ENCODE measurements at places on chromosomes 4 and X. TPM values are rescaled to one million over a fixed set of nuclear protein-coding genes. Genes with fewer than 3 reads are reported as not detected.

GRCh38 chr4:39614487-39615162 lies 24.0 kb downstream of the SMIM14 start:
- no peak overlapping the region for H3K4me3 ChIP-seq
- DNase-seq = no peak
- H3K27ac ChIP-seq = peak overlapping the region; percentile 40
- peaks cover 21% of the 10 kb centered on the region for H3K4me1 ChIP-seq
- H3K27me3 ChIP-seq = no peaks in the 10 kb centered on the region

- no peak overlapping the region for H3K4me3 ChIP-seq
- no peaks in the 10 kb centered on the region for H3K27me3 ChIP-seq
- H3K4me1 ChIP-seq = no peaks in the 10 kb centered on the region
Measured at GRCh38 chr4:129176864-129177263, 80.9 kb downstream of the C4orf33 start.

DNA sequence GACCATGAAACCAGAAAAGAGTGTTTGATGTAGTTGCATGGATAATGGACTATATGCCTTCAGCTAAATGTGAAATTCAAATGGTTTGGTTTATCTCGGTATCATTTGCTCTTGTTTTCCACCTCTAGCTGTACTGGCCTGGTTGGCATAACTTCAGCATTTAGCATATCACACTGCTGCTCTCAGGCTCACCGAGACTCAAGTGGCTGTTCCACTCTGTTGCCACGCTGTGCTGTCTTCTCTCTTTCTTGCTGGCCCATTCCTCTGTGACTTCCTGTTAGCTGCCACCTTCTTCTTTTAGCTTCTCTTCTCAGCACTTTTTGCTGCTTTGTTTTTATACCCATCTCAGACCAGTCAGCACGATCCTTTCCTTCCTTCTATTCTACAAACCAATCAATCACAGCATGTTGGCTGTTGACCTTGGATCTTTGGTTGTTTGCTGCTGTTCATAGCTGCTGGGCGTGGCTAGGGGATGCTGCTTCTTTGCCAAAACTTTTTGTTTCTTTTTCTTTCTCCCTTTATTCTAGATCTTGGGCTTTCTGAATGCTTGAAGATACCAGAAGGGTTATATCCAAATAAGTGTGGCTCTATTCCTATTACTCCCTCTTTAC lies 24.0 kb downstream of the INTS6L start:
- DNase-seq = no peak
- no peak overlapping the region for H3K27ac ChIP-seq
- H3K27me3 ChIP-seq = no peaks in the 10 kb centered on the region
- H3K4me3 ChIP-seq = no peak overlapping the region

The GAGE12E gene
- total RNA-seq = not detected

- H3K27me3 ChIP-seq = no peaks in the 10 kb centered on the region
- no peaks in the 10 kb centered on the region for H3K4me1 ChIP-seq
- no peak overlapping the region for H3K4me3 ChIP-seq
- no peak for DNase-seq
- H3K27ac ChIP-seq = no peak overlapping the region
- no peaks in the 10 kb centered on the region for H3K36me3 ChIP-seq
Measured at GRCh38 chr4:2333916-2334644, 72.2 kb upstream of the MXD4 start.

- H3K27ac ChIP-seq = no peak overlapping the region
- H3K36me3 ChIP-seq = no peaks in the 10 kb centered on the region
- no peaks in the 10 kb centered on the region for H3K4me1 ChIP-seq
- no peak overlapping the region for H3K4me3 ChIP-seq
Measured at GRCh38 chr4:168188754-168189153, 96.4 kb downstream of the ANXA10 start.

- no peaks in the 10 kb centered on the region for H3K27me3 ChIP-seq
- no peak overlapping the region for H3K4me3 ChIP-seq
- H3K4me1 ChIP-seq = no peaks in the 10 kb centered on the region
- no peak for DNase-seq
Measured at GRCh38 chr4:62560858-62561257, 1360.7 kb downstream of the ADGRL3 start.

DNA sequence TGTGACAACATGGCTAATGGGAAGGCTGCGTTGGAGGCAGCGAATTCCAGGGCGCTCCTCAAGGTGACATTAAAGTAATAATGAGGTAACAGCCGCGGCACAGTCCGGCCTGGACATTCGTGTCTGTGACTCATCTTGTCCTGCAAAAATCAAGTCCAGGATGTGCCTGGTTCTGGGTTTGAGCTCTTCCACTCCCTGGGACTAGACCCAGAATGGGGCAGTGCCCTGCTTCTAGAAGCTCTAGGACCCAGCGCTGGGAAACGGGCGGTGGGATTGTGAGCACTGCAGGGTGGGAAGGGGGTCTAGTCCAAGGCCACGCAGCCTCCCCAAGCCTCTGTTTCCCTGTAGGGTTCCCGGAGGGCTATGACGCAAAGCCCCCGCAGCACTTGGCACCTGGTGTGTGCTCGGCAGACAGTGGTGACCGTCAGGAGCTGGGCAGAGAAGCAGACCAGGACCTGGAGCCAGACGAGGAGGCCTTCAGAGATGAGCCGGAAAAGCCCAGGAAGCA lies 34.9 kb downstream of the HMX1 start:
- H3K4me3 ChIP-seq = no peak overlapping the region
- H3K27ac ChIP-seq = no peak overlapping the region

DNA sequence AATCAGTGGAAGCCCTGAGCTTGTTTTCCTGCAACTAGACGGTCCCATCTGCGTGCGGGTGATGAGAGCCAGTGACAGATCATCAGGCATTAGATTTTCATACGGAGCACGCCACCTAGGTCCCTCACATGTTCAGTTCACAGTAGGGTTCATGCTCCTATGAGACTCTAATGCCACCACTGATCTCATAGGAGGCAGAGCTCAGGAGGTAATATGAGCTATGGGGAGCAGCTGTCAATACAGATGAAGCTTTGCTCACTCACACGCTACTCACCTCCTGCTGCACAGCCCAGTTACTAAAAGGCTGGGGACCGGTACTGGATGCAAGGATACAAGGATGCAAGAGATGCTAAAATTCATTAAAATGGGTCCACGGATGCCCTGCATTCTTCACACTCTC lies 61.2 kb downstream of the DHRSX start:
- peaks cover 6% of the 10 kb centered on the region for H3K36me3 ChIP-seq
- H3K4me3 ChIP-seq = no peak overlapping the region
- no peak overlapping the region for H3K27ac ChIP-seq
- no peak for DNase-seq
- no peaks in the 10 kb centered on the region for H3K4me1 ChIP-seq

The FHL1 gene
- total RNA-seq = 1,090 TPM

GRCh38 chr4:162422312-162422711 lies 258.5 kb upstream of the FSTL5 start:
- H3K4me1 ChIP-seq = no peaks in the 10 kb centered on the region
- no peak overlapping the region for H3K4me3 ChIP-seq
- H3K27ac ChIP-seq = no peak overlapping the region
- no peaks in the 10 kb centered on the region for H3K36me3 ChIP-seq
- H3K27me3 ChIP-seq = no peaks in the 10 kb centered on the region

DNA sequence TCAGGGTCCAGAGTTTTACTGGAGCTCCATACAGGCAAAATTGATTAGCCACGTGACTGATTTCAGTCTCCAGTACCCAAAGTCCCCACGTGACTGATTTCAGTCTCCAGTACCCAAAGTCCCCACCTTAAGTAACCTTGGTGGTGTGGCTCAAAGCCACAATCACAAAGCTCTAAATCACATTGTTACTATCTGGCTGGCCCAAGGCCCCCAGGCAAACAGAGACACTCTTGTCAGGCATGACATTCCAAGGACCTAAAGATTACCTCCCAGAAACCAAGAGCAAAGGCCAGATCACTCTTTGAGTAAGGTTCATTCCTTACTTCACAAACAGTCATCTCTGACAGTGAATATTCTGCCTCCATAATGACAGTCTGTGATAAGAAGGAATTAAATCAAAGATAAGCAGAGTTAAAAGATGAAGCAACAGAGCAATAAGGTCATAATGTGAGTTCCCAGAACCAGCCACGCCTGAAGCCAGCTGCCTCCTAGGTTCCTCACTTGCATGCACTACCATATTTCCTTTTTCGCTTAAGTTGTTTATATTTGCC lies 78.5 kb downstream of the ANXA3 start:
- no peaks in the 10 kb centered on the region for H3K27me3 ChIP-seq
- H3K4me3 ChIP-seq = no peak overlapping the region
- no peak overlapping the region for H3K27ac ChIP-seq
- H3K36me3 ChIP-seq = no peaks in the 10 kb centered on the region
- H3K4me1 ChIP-seq = no peaks in the 10 kb centered on the region
- DNase-seq = no peak

The TMEM128 gene
- total RNA-seq = 22.1 TPM

The LRP2BP gene
- total RNA-seq = 2.6 TPM

GRCh38 chrX:28979877-28980276 lies 392.6 kb downstream of the IL1RAPL1 start:
- no peak overlapping the region for H3K27ac ChIP-seq
- H3K27me3 ChIP-seq = no peaks in the 10 kb centered on the region
- DNase-seq = no peak
- no peak overlapping the region for H3K4me3 ChIP-seq
- no peaks in the 10 kb centered on the region for H3K4me1 ChIP-seq
- no peaks in the 10 kb centered on the region for H3K36me3 ChIP-seq

The SPATA4 gene
- 2.8 TPM for total RNA-seq

DNA sequence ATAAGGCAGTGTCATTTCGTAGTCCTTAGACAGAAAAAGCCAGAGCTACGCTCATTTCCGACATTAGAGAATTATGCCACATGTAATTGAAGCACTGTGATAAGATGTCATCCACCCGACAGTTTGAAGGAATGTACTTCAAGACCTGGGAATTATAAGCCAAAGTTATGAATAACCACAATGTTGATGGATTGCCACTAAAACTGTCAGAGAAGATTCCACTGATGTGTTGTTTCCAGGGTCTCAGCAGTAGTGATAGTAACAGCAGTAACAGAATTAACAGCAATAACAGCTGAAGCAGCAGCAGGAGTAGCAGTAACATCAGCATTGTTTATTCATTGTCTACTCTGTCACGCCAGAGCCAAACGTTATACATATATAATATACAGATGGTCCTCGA lies 24.7 kb downstream of the RAB33A start:
- H3K27me3 ChIP-seq = no peaks in the 10 kb centered on the region
- no peaks in the 10 kb centered on the region for H3K4me1 ChIP-seq
- no peak overlapping the region for H3K4me3 ChIP-seq
- DNase-seq = no peak

GRCh38 chrX:70012756-70013155 lies 37.0 kb downstream of the AWAT2 start:
- H3K27me3 ChIP-seq = no peaks in the 10 kb centered on the region
- H3K4me3 ChIP-seq = no peak overlapping the region
- no peaks in the 10 kb centered on the region for H3K36me3 ChIP-seq
- DNase-seq = no peak

GRCh38 chrX:72020204-72020603 lies 109.6 kb downstream of the NHSL2 start:
- no peaks in the 10 kb centered on the region for H3K36me3 ChIP-seq
- H3K4me3 ChIP-seq = no peak overlapping the region
- DNase-seq = peak; percentile 77
- H3K27me3 ChIP-seq = no peaks in the 10 kb centered on the region
- peaks cover 15% of the 10 kb centered on the region for H3K4me1 ChIP-seq

- peaks cover 7% of the 10 kb centered on the region for H3K4me1 ChIP-seq
- H3K36me3 ChIP-seq = no peaks in the 10 kb centered on the region
- no peak overlapping the region for H3K4me3 ChIP-seq
- H3K27me3 ChIP-seq = peaks cover 2% of the 10 kb centered on the region
- H3K27ac ChIP-seq = no peak overlapping the region
Measured at GRCh38 chrX:17635231-17635630, 102.1 kb upstream of the SCML1 start.

DNA sequence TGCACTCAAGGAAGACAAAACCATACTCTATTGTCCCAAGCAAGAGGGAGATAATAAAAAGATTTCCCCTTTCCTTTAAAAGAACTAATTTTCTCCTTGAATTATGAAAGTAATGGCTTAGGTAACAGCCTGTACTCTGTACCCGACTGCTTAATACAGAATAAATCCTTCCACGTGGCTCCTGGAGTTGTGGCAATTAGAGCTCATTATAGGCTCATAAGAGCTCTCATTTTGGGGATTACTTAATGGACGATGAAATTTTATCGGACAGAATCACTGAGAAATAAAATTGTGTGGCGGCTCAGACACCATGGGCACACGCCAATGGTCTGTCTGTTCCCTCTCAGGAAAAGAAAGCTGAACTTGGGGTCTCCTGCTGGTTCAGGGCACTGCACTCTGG lies 2.8 kb upstream of the GSX2 start:
- H3K4me1 ChIP-seq = peaks cover 31% of the 10 kb centered on the region
- no peak for DNase-seq
- no peak overlapping the region for H3K27ac ChIP-seq
- no peak overlapping the region for H3K4me3 ChIP-seq

DNA sequence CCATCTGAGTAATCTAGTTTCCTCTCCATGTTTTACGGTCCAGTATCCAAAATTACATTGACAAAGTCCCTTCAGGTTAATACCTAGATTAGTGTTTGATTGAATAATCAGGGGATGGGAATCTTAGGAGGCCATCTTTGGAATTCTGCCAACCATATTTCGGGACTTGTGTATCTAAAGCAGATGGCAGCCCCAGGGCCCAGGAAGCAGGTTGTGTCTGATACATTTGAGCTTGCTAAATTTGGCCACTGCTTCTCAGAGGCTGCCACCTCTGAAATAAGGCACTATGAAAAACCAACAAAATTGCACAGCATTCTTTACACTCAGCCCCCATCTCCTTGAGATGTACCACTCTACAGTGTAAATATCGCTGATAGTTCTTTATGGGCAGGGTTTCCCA lies 102.1 kb downstream of the ASB9 start:
- H3K27me3 ChIP-seq = no peaks in the 10 kb centered on the region
- no peak overlapping the region for H3K27ac ChIP-seq
- H3K4me3 ChIP-seq = no peak overlapping the region
- no peak for DNase-seq
- no peaks in the 10 kb centered on the region for H3K4me1 ChIP-seq

The EDA gene
- 3.7 TPM for total RNA-seq

GRCh38 chr4:150369434-150370380 lies 212.2 kb upstream of the MAB21L2 start:
- no peak for DNase-seq
- H3K4me3 ChIP-seq = no peak overlapping the region
- H3K4me1 ChIP-seq = peaks cover 20% of the 10 kb centered on the region
- H3K27ac ChIP-seq = peak overlapping the region; percentile 68
- H3K27me3 ChIP-seq = no peaks in the 10 kb centered on the region

- peaks cover 19% of the 10 kb centered on the region for H3K36me3 ChIP-seq
- peaks cover 22% of the 10 kb centered on the region for H3K4me1 ChIP-seq
- peak overlapping the region; percentile 88 for H3K27ac ChIP-seq
- DNase-seq = peak; percentile 78
- H3K27me3 ChIP-seq = no peaks in the 10 kb centered on the region
- H3K4me3 ChIP-seq = peak overlapping the region; percentile 40
Measured at GRCh38 chr4:15479089-15479912, 9.6 kb downstream of the CC2D2A start.

The PRDM8 gene
- 17.4 TPM for total RNA-seq

DNA sequence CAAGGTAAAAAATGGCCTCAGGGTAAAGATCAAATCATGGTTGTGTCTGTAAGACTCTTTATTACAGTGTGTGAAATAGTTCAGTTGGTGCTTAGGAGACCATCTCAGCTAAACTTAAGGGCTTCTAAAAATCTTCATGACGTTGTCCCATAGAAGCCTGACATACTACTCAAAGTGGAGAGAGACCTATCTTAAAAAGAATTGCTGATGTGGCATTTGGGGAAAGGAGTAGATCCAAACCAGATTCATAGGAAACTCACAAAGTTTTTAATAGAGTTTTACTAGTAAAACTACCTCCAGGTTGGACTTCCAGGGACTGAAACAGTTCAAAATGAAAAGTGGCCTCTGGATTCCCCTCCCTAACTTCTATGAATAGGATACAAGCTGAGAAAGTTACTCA lies 81.6 kb downstream of the ZNF81 start:
- H3K36me3 ChIP-seq = peaks cover 16% of the 10 kb centered on the region
- H3K4me3 ChIP-seq = no peak overlapping the region
- no peaks in the 10 kb centered on the region for H3K27me3 ChIP-seq
- no peak for DNase-seq

Measured in sigmoid colon (tissue), 7 donors.